ENCODE measurements at places on chromosomes 5 and 9.

GRCh38 chr9:18786196-18786595, 246.8 kb downstream of the SAXO1 start:
- DNase-seq = no peak

GRCh38 chr5:5164163-5164562, 24.0 kb downstream of the ADAMTS16 start:
- DNase-seq = no peak

DNA sequence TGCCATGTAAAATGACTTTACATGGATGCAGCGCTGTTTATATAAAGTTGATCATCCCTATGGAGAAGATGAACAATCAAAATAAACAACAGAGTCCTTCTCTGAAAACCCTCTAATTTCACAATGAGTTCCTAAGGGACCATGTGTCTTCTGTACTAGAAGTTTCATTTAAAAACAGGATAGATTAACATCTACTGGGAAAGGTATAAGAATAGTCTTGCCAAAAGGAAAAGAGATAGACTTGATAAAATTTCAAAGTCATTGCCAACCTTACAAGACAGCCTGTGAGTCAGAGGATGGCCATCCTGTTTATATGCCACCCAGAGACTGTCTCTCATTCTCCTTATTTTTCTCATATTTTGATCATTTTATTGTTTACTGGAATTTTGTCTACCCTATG, 367.1 kb upstream of the PDE4D start:
- DNase-seq = no peak

- DNase-seq = no peak
These were observed 209.8 kb upstream of the IER5L start for GRCh38 chr9:129387822-129388221.

GRCh38 chr5:176414704-176415103, 1.6 kb downstream of the CLTB start:
- no peak for DNase-seq

DNA sequence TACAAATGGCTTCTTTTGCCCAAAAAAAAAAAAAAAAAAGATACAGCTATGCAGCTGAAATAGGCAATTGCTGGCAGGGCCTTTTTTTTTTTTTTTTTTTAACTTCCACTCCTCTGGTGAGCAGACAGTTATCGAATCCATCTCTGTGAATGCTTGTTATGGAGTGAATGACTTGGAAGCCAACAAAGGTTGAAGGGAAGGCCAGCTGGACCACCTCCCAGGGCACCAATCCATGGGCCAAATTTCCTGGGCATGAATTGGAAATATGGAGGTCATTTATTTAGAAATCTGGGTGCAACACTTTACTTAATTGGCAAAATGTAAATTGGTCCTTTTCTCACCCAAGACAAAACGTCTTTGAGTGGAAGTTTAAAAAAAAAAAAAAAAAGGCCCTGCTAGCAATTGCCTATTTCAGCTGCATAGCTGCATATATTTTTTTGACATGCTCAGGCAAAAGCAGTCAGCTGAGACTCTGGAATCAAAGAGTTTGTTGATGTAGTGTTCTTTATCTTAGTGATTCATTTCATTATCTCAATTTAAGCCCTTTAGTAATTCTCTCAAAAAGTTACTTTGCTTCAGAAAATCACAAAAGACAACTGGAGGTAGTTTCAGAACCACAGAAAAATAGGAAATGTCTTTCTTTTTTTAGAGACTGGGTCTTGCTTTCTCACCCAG, 392.2 kb upstream of the KLF4 start:
- DNase-seq = no peak

- no peak for DNase-seq
These were observed 17.3 kb upstream of the LPCAT1 start for GRCh38 chr5:1540831-1541701.

GRCh38 chr5:62568143-62568542, 10.5 kb upstream of the LRRC70 start:
- no peak for DNase-seq

- no peak for DNase-seq
These were observed 3.9 kb upstream of the DAB2 start for GRCh38 chr5:39428640-39429039.

DNA sequence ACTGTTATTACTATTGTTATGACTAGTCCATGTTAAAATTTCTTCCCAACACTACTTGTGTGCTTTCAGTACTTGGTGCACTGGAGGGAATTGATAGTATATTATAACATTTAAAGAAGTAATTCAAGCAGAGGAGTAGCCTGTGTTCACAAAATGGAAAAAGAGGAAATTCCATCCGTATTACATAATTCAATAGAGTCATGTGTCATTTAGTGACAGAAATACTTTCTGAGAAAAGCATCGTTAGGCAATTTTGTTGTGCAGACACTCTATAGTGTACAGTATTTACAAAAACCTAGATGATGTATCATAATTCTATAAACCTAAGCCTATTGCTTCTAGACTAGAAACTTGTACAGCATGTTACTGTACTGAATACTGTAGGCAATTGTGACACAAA, 78.3 kb upstream of the PCSK5 start:
- DNase-seq = no peak

GRCh38 chr5:61349935-61350334, 17.9 kb downstream of the ZSWIM6 start:
- no peak for DNase-seq

DNA sequence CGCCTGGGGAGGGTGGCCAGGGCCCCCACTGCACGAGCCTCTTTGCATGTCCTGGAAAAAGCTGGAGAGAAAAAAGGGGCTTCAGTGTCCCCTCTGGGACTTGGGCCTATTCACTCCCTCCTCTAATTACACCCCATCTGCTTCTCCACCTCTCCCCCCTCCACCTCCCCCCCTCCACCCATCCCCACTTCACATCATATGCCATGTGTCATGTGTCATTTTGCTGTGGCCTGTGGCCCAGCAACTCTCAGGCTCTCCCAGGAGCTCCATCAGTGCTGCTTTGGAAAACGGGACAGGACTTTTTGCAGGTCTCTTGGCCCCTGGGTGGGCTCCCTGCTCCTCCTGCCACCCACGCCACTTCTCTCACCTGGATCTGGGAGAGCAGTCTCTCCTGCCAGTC, 68.7 kb downstream of the NTNG2 start:
- DNase-seq = no peak

GRCh38 chr5:28896949-28897348, 1858.6 kb upstream of the CDH9 start:
- no peak for DNase-seq

- no peak for DNase-seq
These were observed 2.5 kb upstream of the ZNF367 start for GRCh38 chr9:96420468-96421219.

GRCh38 chr5:156201788-156202403, 125.1 kb upstream of the SGCD start:
- no peak for DNase-seq

DNA sequence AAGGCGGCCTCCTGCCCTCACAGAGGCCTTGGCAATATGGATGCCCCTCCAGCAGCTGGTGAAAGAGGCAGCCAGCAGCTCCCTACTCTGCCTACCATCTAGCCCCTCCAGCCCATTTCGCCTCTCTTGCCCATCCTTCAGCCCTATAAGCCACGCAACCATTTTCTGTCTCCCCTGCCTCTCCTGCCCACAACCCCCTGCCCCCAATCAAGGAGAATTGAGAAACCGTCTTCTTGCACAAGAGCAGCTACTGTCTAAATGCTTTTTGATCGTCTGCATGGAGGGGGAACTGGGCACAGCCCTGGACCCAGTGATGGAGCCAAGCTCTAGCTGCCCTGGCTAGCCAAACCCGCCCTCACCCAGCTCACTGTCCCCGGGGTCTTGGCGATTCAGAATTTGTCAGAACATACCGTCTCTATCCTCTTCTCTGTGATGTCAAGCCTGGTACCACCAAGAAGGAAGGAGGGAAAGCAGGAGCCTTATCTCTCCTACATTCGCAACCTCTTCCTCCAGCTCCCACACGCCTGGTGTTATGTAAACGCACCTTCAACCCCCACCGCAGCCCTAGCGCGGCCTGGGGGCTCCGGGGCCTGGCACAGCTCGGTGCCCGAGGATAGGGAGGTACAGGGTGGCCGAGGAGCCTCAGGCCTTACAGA, 1.2 kb downstream of the SPRY4 start:
- no peak for DNase-seq

GRCh38 chr9:93265972-93266371, 82.0 kb downstream of the WNK2 start:
- no peak for DNase-seq

GRCh38 chr5:139903795-139904565, 108.4 kb downstream of the PSD2 start:
- no peak for DNase-seq

- no peak for DNase-seq
These were observed 74.7 kb downstream of the TMEM161B start for GRCh38 chr5:88193896-88194295.

- DNase-seq = no peak
These were observed 29.0 kb upstream of the FAM174A start for GRCh38 chr5:100505984-100506670.

GRCh38 chr9:75106857-75107256, 18.5 kb downstream of the OSTF1 start:
- DNase-seq = no peak

DNA sequence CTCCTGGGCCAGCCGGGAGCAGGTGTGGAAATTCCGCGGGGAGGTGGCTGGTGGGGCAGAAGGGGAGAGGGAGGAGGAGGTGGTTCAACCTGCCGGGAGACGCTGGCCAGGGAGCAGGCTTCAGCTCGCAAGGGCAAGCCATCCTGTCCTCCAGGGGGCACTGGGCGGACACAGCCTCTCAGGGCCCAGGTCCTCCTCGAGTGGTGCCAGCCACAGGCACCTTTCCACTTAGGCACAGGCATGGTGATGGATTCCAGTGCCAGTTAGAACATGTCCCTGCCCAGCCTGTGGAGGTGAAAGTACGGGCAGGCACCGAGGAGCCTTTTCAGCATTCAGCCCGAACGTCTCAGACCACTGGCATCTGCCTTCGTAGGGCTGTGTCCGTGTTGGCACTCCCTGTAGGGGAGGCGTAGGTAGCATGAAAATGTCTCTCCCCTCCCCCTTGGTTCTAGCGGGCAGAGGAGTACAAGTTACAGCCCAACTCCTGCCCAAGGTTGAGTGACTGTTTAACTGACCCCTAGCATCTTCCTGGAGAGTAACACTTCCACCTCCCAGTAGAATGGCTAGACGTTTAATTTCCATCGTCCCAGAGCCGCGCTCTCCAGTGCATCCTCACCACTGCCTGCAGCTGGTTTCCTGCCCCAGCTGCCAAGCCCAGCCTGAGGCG, 48.9 kb downstream of the DAB2IP start:
- no peak for DNase-seq

DNA sequence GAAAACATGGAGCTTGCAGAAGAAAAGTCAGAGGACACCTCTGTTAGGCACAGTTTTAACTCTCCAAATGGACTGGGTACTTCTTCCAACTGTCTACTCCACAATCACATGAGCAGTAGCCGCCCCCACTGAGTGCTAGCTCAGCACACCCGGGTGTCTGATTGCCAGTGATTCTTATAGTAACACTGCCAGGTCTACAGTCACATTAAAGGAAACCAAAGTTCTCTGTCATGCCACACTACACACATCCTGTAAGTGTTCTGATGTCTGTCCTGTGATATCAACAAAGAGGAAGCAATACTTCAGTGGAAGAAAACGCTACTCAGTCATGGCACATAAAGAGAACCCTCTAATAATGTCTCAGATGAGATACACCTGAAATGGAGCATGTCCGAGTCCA, at the start of gene HAVCR2:
Gene HAVCR2 (minus strand): TSS at position 69 of the 400 bp plus-strand sequence. CDS start 61 bp downstream, at position 8.
- DNase-seq = no peak

GRCh38 chr5:66881480-66882161, 285.4 kb downstream of the MAST4 start:
- DNase-seq = no peak

DNA sequence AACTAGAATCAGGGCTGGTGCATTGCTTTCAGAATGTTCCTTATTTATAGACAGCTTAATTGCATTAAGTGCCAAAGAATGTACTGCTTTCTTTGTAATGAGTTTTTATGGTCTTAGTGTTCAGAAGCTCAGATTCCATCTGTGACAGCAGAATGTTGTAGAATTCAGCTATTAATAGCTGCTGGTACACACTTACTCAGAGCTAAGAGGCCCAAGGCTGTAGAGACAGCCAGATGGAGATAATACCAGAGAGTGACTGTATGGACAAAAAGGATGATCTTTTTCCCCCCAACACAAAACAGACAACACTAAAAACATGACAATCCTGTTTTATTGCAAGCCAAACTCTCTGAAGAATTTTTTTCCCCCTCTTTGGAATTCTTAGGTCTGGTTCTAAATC, 50.2 kb downstream of the PPP2R2B start:
- DNase-seq = no peak

GRCh38 chr5:65819905-65820240, 97.9 kb downstream of the NLN start:
- no peak for DNase-seq

- DNase-seq = no peak
These were observed 40.0 kb upstream of the CDH6 start for GRCh38 chr5:31153521-31153920.

GRCh38 chr5:6384856-6385255, 6.5 kb upstream of the MED10 start:
- no peak for DNase-seq

All from stimulated activated CD8-positive, alpha-beta memory T cell treated with anti-CD3 and anti-CD28 coated beads, Interleukin-4, amount 100 ng/mL, for 4 hours (primary cell).